A172 (cell line): ENCODE measurements at places on chromosomes 4 and X. TPM values are rescaled to one million over a fixed set of nuclear protein-coding genes. Genes with fewer than 3 reads are reported as not detected.

Gene HTN1
- total RNA-seq: not detected in 2 replicates

Gene ADAM29
- not detected in 2 replicates for total RNA-seq

Gene XG
- total RNA-seq: not detected in 2 replicates

Gene ACE2
- total RNA-seq: not detected in 2 replicates

Gene SMIM10L2A
- total RNA-seq: 0.29 TPM in 1 of 2 replicates, not detected in the other

Gene DEFB131A
- total RNA-seq: not detected in 2 replicates

Gene EOLA2
- total RNA-seq: 39.2 and 42.5 TPM in 2 replicates

Gene LGI2
- 0.19 and 0.93 TPM in 2 replicates for total RNA-seq

Gene MAGEB17
- total RNA-seq: 0.55 TPM in 1 of 2 replicates, not detected in the other

Gene SPATA4
- total RNA-seq: 0.19 TPM in 1 of 2 replicates, not detected in the other

Gene INTU
- 2.9 and 3.3 TPM in 2 replicates for total RNA-seq

Gene MAGEA8
- not detected in 2 replicates for total RNA-seq

Gene TRPC5OS
- total RNA-seq: not detected in 2 replicates

Gene IL1RAPL2
- total RNA-seq: not detected in 2 replicates

Gene FUNDC1
- total RNA-seq: 45.6 and 54.2 TPM in 2 replicates

Gene PDLIM3
- 6.0 and 10.3 TPM in 2 replicates for total RNA-seq

Gene ARMCX4
- total RNA-seq: not detected in 2 replicates

Gene SHISA3
- total RNA-seq: 3.1 and 3.9 TPM in 2 replicates

Gene SAGE1
- total RNA-seq: not detected in 2 replicates

Gene GIMD1
- not detected in 2 replicates for total RNA-seq

Gene CCDC120
- total RNA-seq: 0.14 TPM in 1 of 2 replicates, not detected in the other

Gene DDX53
- total RNA-seq: not detected in 2 replicates

Gene SOX3
- total RNA-seq: not detected in 2 replicates

Gene TMEM47
- 0.12 and 0.76 TPM in 2 replicates for total RNA-seq
